HCT116 (cell line): ENCODE measurements at places on chromosomes 13 and 19. TPM values are rescaled to one million over a fixed set of nuclear protein-coding genes. Genes with fewer than 3 reads are reported as not detected.

The OSCAR gene
- 0.59 TPM for total RNA-seq

The TMEM259 gene
- total RNA-seq = 202 TPM

The CD33 gene
- 3.1 TPM for total RNA-seq

The FLT3 gene
- total RNA-seq = 0.17 TPM

The PLIN4 gene
- total RNA-seq = 2.3 TPM

The PTGIR gene
- total RNA-seq = not detected
